ENCODE measurements at places on chromosomes 6 and 20. TPM values are rescaled to one million over a fixed set of nuclear protein-coding genes. Genes with fewer than 3 reads are reported as not detected.

Gene SLC4A11
- total RNA-seq, result not detected

Gene TFAP2D
- not detected for total RNA-seq

Gene VIP
- 97.2 TPM for total RNA-seq

Gene KCNS1
- total RNA-seq, result not detected

DNA sequence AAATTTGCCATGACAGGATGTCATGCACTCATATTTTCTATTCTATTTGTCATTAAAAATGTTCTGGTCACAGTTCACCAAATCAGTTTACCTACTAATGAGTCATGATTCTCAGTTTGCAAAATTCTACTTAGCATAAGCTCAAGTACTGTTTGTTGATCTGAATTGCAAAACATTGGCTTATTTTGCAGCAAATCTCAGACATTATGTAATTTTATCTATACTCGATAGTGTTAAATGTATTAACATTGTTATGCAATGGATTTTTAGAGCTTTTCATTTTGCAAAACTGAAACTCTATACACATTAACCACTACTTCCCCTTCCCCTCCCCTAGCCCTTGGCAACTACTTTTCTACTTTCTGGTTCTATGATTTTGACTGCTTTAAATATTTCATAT, 213.8 kb upstream of the ZFP64 start:
- H3K36me3 ChIP-seq, result no peaks in the 10 kb centered on the region
- H3K27me3 ChIP-seq, result no peaks in the 10 kb centered on the region
- H3K4me3 ChIP-seq, result no peak overlapping the region
- DNase-seq, result no peak
- no peaks in the 10 kb centered on the region for H3K4me1 ChIP-seq

GRCh38 chr20:59291740-59292383, 8.5 kb upstream of the EDN3 start:
- H3K36me3 ChIP-seq, result no peaks in the 10 kb centered on the region
- peaks cover 19% of the 10 kb centered on the region for H3K27me3 ChIP-seq
- H3K4me3 ChIP-seq, result no peak overlapping the region

GRCh38 chr6:16236631-16237199, 1.7 kb upstream of the GMPR start:
- H3K4me1 ChIP-seq, result peaks cover 46% of the 10 kb centered on the region
- peak; percentile 76 for DNase-seq
- no peaks in the 10 kb centered on the region for H3K36me3 ChIP-seq

- no peak overlapping the region for H3K27ac ChIP-seq
- no peak for DNase-seq
- no peak overlapping the region for H3K4me3 ChIP-seq
- H3K4me1 ChIP-seq, result no peaks in the 10 kb centered on the region
- no peaks in the 10 kb centered on the region for H3K36me3 ChIP-seq
These were observed 97.7 kb downstream of the RFX6 start for GRCh38 chr6:116974526-116975316.

DNA sequence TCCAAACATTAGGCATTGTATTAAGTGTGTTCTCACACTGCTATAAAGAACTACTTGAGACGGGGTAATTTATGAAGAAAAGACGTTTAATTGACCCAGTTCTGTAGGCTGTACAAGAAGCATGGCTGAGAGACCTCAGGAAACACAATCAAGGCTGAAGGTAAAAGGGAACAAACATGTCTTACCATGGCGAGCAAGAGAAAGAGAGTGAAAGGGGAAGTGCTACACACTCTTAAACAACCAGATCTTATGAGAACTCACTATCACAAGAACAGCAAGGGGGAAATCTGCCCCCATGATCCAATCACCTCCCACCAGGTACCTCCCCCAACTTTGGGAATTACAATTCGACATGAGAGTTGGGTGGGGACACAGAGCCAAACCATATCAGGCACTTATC, 86.6 kb upstream of the TOP1 start:
- no peaks in the 10 kb centered on the region for H3K27me3 ChIP-seq

DNA sequence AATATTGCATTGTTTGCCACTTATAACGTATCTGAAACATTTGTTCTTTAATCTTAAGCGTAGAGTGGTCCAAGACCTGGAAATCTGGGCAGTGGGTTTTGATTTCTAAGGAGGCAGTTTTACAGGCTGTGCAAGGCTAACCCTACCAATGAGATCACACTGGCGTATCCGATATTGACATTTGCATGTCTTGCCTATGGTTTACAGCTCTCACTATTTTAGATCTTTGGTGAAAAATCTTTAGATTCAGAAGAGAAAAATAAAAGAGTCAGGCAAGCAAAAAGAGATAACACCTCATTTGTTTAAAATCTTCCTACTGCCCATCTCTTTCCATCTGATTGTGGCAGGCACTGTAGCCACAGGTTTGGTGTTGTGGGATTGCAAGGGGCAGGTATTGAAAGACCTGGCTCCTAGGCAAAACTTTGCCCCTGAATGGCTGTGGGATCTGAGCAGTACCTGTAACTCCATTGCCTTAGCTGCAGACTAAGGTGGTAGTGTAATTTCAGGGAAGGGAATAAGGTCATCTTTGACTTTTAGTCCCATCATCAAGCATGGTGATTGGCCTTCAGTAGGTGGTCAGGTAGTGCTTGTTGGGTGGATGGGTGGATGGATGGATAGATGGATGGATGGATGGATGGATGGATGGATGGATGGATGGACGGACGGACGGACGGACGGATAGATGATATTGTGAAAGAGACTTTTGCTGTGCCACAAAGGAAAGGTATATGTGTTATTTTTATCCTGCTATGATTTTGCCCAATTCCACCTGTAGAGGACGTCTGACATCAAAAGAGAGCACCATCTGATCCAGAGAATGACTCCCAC, 1.9 kb downstream of the TNFAIP3 start:
- H3K4me1 ChIP-seq, result no peaks in the 10 kb centered on the region
- H3K27ac ChIP-seq, result peak overlapping the region; percentile 97
- H3K27me3 ChIP-seq, result no peaks in the 10 kb centered on the region
- H3K4me3 ChIP-seq, result peak overlapping the region; percentile 93

DNA sequence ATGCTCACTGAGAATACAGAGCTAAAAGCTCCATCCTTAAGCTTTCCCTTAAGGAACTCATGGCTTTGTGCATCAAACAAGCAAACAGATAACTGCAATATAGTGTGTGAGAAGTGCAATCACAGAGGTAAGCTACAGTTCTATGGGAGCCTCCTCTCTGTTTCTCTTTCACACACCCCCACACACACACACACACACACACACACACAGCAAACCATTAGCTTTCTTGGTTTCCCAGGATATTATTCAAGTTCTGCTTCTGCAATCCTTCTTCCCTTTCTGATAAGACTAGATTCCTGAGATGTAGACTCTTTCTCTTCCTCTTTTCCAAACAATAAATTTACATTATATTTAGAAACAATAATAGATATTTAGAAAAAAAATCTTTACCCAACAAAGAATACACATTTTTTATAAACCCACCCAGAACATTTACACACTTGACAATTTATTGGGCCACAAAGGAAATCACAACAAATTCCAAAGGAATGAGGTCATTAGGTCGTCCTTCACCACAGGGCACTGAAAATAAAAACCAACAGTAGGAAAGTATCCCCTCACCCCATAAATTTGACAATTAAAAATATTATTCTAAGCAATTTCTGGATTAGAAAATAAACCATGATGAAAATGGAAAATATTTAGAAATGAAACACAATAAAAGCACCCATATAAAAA, 9.3 kb upstream of the GFOD1 start:
- H3K4me3 ChIP-seq, result no peak overlapping the region
- no peak overlapping the region for H3K27ac ChIP-seq
- no peaks in the 10 kb centered on the region for H3K4me1 ChIP-seq
- no peak for DNase-seq
